ENCODE measurements at places on chromosomes 2 and 18.

DNA sequence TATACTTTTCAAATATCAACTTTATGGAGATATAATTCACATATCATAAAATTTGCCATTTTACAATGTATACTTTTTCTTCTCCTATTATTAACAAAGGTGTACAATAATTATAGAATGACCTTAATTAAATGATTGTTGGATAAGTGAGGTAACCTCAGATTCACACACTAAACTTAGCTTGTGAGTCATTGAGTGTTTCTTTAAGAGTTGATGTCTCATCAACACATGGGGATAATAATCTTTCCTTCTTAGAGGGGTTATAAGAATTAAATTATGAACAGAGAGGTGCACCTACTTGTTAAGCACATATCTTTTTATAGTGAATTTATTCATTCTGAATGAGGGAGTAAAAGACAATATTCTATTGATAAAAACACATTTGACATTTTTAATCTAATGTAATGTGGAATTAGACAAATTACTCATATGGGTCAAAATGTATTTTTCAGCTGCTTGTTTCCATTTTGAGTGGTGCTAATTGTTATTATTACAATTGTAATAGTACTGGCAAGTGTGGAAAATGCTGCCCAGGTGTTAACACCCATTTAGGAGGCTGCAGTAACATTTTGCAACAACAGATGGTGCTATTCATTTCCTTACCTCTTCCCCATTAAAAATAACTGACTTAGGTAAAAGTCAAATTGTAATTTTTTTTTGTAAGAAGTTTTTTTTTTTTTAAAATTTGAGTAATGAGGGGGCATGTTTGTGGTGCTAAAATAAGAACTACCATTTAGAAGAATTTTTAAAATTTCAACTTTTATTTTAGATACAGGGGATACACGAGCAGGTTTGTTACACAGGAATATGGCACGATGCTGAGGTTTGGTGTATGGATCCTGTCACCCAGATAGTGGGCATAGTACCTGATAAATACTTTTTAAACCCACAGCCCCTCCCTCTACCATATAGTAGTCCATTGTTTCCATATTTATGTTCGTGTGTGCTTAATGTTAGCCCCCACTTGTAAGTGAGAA lies 32.1 kb upstream of the DYNAP start:
- DNase-seq = no peak

DNA sequence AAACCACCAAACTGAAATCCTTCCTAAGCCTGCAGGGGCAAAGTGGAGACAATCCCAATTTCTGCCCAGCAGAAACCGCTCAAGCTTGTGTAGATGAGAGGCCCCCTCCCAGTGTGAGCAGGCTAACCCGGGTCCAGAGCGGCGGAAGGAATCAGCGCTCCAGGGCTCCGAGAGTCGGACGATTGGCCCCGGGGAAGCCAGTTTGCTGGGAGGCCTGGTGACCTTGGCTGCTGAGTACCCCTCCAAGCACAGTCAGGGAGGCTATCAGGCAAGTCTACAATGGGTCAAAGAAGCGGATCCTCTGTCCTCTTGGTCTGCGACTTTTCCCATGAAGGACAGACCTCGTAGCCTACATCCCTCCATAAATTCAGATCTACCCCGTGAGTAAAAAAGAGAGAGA lies 16.8 kb upstream of the EN1 start:
- no peak for DNase-seq

DNA sequence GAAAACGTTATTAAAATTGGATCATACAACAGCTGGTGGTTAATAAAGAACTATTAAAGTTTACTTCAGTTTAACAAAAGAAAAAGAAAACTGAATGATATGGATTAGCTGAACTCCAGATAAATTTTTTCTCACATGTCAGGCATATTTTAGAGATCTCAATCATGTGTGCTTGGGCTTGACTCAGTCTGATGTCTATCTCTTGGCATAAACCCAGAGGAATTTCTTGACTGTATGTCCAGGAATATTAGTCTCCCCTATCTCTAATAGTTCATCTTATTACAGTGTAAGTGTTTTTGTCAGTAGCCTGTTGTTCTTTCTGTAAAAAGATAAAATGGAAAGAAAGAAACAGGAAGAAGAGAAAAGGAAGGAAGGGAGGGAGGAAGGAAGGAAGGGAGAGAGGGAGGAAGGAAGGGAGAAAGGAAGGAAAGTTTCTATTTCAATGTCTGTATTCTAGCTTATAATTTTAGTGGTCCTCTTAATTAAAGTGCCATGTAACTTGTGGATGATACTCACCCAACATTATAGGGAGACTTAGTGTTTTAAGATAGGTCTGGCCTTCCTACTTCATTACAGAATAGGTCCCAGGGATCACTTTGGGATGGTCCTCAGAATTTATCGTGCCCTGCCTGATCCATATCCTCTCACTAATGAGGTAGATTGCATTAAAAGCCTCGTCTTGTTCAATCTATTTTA lies 99.7 kb upstream of the UGP2 start:
- no peak for DNase-seq

DNA sequence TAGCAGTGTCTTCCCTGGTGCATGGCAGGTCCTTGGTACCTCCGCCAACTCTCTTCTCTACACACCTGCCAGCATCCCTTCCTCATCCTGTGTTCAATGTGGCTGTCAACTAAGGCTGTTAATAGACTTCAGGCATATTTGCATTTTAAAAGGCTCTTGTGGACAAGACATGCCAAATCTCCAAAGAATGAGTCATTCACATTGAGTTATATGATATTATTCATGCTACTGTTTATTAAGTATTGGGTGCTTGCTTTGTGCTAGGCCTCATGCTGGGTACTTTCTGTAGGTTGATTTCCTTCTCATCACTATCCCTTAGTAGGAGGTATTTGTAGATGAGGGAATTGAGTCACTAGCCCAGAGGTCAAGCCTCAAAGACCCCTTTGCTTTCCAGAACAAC lies 5.2 kb downstream of the MYO1B start:
- no peak for DNase-seq

GRCh38 chr2:28433935-28434599 lies 41.4 kb downstream of the FOSL2 start:
- no peak for DNase-seq

- DNase-seq = no peak
Observed at GRCh38 chr2:221235941-221236340, 336.2 kb downstream of the EPHA4 start.

- no peak for DNase-seq
Observed at GRCh38 chr2:181174611-181175580, 194.5 kb downstream of the UBE2E3 start.

GRCh38 chr2:117308861-117309770 lies 505.4 kb upstream of the DDX18 start:
- DNase-seq = no peak
